ENCODE measurements at places on chromosomes 1 and 21.

GRCh38 chr1:235648954-235649367 is 623 bp downstream of the GNG4 start:
- no peak for DNase-seq

DNA sequence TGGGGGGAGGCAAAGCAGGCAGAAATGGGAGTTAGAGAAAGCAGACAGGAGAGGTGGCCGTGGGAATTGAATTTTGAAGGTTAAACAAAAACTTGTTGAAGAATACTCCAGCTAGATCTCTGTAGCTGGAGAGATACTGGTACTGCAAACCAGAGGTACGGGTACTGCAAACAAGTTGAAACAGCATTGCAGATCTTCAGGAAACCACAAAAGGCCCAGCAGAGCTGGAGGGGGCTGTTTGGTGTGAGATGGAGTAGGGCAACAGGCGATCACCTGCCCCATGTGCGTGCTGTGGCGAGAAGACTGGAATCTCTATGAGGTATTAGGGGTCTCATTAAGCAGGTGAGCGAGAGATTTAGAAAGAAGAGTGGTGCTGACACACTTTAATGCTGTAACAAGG is 77.7 kb upstream of the RGS4 start:
- DNase-seq = no peak

GRCh38 chr1:212215910-212216309 is 69.3 kb upstream of the PPP2R5A start:
- no peak for DNase-seq

GRCh38 chr1:45785583-45785982 is 17.8 kb upstream of the MAST2 start:
- no peak for DNase-seq

GRCh38 chr1:165420655-165421054 is 24.3 kb downstream of the RXRG start:
- DNase-seq = no peak

GRCh38 chr1:52683367-52683940 is 14.7 kb downstream of the COA7 start:
- DNase-seq = no peak

DNA sequence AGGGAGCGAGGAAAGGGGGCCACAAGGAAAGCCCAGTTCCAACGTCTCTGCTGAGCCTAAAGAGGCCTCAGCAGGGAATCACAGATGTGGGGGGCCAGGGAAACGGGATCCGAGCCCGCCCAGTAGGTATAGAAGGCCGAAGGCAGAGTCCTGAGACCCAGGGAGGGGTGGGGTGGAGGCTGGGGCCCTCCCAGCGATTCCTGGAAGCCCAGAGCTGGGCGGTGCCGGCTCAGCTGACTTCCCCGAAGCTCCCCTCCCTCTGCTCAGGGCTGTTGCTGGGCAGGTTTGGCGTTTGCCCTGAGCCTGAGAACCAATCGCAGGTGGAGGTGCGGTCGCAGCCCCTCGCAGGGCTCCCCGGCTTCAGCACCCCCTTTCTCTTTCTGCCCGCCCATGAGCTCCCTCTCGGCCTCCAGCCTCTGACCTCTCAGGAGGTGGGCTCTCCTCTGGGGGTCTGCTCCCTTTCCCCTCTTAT is 12.8 kb downstream of the ADAMTSL4 start:
- DNase-seq = peak; percentile 65

DNA sequence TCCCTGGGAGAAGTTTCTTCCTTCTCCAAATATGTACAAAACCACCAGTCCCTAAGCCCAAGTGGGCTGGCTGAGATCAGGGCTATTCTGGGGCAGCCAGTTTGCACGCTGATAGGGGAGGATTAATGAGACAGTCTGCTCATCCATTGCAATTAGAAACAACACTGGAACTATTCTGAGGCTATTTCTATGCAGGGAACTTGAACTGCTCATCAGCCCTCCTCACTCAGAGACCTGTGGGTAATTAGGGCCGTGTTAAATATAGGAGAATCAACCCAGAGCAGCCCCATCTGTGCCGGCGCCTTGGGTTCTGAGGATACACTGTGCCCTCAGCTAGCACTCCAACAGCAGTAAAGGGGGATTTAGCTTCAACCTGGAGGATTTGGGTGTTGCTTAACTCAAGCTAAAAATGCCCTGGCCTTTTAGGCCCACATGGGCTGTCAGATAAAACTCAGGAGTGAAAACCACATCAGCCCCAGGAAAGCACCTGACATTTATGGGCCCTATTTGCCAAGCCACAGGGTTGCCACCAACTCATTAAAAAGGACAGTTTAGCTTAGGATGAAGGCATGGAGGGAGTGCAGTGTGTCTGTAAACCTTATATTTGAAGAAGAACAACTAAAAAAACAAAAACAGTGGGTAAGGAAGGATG is 53.9 kb downstream of the DUSP10 start:
- no peak for DNase-seq

GRCh38 chr21:25501996-25502665 is 105.2 kb downstream of the MRPL39 start:
- no peak for DNase-seq

- DNase-seq = no peak
Measured at GRCh38 chr1:56057466-56058405, 521.6 kb downstream of the PLPP3 start.

DNA sequence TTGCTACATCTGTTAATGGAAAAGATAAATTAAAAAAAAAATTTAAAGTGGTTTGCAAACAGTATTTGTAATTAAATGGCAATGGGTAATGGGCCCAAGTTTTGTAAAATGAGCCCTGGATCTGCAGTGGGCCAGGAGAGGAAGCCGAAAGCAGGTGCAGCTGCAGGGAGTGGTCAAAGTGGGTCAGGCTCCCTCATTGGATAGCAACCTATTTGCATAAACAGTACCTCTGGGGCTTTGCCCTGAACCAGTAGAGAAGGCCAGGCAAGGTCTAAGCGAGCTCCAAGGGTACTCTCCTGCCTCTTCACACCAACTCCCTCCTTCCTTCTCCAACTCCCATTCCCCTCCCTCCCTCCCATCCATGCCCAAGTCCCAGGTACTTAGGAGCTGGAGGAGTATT is 138.9 kb downstream of the HMGB4 start:
- no peak for DNase-seq

Data from occipital lobe (tissue), 3 donors.